ENCODE measurements at places on chromosomes 4 and X. TPM values are rescaled to one million over a fixed set of nuclear protein-coding genes. Genes with fewer than 3 reads are reported as not detected.
A peak's percentile ranks its signal among the peaks of the same experiment; 100 is the strongest.

The AMOT gene
- total RNA-seq, result 10.9 TPM

DNA sequence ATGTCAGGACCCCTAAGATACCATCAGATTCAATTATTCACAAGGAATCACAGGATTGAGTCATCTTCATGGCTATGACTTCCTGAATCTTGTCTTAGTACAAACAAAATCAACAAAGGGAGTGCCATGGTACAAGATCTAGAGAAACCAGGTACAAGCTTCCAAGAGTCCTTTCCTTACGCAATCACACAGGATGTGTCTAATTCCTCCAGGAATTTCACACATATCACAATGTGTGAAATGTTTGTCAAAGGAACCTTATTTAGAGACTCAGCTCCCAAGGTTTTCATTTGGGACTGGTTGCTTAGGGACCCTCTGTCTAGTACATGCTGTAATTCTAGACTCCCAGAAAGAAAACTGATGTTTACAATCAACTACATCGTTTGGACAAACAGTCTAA is 83.0 kb downstream of the MAB21L2 start:
- peak; percentile 57 for DNase-seq

The CXCL11 gene
- 0.26 TPM for total RNA-seq

DNA sequence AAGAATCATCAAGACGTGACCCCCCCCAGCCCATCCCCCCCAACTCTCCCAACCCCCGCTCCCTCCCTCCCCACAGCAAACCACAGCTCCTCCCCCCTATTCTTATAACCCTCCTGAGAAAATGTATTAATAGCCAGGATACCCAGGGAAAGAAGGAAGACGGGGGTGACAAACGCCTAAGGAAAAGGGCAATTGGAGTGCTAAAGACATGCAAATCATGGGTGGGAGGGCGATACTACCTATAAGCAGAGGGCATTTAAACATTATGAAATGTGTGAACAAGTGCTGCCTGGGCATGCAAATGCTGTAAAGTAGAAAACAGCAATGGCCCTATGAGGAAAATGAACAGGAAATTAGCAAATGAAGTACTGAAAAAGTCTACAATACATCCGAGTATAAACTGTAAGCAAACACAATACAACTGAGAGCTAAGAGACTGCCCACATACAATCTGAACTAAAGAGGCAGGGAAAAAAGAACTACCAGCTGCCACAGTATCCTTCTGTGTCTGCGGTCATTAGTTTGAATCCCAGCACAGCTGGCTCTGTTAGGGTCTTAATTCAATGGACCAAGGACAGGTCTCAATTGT is 2.4 kb downstream of the CXXC4 start:
- no peak for DNase-seq

DNA sequence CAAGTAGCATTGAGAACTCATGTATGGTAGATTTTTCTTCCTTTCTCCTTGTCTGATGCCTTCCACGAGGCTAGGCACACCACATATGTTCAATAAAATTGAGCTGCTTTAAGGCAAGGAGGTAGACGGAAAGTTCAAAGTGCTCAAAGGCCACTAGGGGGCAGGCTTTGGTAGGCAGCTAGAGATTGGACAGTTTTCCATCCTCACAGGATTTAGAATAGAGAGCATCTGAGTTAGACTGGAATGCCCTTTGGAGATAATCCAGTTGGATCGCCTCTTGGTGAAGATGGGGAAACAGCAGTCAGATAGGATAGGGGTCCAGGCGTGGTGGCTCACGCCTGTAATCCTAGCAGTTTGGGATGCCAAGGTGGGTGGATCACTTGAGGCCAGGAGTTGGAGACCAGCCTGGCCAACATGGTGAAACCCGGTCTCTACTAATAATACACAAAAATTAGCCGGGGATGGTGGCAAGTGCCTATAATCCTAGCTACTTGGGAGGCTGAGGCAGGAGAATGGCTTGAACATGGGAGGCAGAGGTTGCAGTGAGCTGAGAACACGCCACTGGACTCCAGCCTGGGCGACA is 30.4 kb downstream of the ELF4 start:
- peak; percentile 59 for DNase-seq

All from dermis microvascular lymphatic vessel endothelial cell (primary cell).